ENCODE measurements at places on chromosomes 1 and 21.

- DNase-seq, result no peak
Measured at GRCh38 chr1:62064829-62065407, 129.7 kb upstream of the L1TD1 start.

DNA sequence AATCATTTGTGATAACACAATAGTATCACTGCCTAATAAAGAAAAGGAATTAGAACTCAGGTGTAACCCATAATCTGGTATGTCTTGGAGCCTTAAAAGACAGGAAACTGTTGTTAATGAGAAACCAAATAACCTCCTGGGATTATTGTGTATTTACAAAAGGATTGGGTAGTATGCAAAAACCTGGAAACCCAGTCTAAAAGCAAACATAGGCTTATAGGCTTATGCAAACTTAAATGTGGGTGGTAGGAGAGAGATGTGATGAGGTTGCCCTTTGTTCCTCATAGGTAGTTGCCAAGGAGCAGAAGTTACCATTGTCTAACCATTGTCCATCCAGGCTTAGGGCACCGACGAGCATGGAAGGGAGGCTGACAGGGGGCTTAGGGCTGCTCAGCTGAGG, 165.8 kb downstream of the AK5 start:
- DNase-seq, result no peak

GRCh38 chr1:6770751-6771440, 14.4 kb upstream of the CAMTA1 start:
- no peak for DNase-seq

- DNase-seq, result no peak
Measured at GRCh38 chr1:111847466-111847865, 91.8 kb downstream of the DDX20 start.

DNA sequence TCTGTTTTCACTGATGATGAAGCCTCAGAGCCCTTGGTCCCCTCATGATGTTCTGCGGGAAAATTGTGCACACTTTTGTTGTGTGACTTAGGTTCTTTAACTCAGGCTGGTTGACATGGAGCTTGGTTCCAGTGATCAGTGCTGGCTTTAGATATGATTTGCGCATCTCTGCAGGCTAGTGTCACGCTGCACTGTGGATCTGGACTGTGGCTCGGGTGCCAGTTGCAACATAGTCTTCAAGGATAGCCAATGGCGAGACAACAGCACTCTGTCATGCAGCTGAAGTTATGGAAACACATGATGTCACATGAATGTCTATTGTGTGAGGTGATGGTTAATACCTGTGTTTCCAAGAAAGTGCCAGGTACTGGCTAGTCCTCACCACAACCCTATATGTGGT, 56.7 kb downstream of the DDR2 start:
- DNase-seq, result no peak

DNA sequence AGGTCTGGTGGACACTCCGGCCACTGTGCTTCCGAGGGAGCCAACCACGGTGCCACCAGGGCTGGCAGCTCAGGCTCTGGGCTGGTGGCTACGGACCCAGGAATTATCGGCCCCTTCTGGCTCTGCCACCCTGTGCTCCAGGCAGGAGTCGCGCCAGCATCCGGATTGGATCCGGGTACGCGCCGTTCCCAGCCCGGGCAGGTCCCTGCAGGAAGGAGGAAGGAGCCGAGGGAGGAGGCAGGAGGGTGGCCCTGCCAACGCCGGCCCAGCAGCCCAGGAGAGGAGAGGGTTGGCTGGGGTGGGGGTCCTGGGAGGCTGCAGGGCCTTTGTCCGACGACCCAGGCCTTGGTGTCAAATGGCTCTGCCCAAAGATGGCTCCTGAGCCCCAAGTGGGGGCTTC, 160.5 kb downstream of the CASZ1 start:
- DNase-seq, result no peak

GRCh38 chr1:64471218-64472039, 1.5 kb downstream of the CACHD1 start:
- DNase-seq, result no peak

DNA sequence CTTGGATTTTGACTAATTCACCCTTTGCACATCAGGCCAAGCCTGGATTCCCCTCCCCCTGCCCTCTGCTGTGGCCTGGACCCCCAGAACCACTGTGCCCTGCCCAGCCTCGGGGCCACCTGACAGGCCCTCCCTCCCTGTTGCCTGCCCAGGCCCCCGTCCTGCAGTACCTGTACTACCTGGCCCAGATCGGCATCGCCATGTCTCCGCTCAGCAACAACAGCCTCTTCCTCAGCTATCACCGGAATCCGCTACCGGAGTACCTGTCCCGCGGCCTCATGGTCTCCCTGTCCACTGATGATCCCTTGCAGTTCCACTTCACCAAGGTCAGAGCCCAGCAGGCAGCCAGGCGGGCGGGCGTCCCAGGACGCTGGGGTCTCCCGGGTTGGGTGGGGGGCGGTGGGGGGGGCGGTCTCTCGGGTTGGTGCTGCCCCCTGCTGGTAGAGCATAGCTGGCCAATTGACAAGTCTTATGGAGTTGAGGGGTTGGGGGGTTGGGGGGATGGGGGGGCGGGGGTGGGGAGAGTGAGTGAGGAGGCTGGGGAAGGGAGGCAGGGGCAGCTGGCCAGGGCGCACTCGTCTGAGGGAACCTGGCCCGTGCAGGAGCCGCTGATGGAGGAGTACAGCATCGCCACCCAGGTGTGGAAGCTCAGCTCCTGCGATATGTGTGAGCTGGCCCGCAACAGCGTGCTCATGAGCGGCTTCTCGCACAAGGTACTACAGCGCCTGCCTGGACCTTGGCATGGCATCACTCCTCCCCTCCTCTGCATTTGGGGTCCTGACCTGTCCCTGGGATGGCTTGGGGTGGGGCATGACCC, 10.7 kb downstream of the AMPD2 start:
- no peak for DNase-seq

- no peak for DNase-seq
Measured at GRCh38 chr1:52007215-52008002, 16.9 kb upstream of the RAB3B start.

- DNase-seq, result no peak
Measured at GRCh38 chr1:19809044-19809750, 5.9 kb downstream of the RNF186 start.

- no peak for DNase-seq
Measured at GRCh38 chr1:43850591-43851233, 82.9 kb upstream of the ARTN start.

GRCh38 chr21:38434913-38435533, 63.3 kb downstream of the ERG start:
- DNase-seq, result peak; percentile 10

DNA sequence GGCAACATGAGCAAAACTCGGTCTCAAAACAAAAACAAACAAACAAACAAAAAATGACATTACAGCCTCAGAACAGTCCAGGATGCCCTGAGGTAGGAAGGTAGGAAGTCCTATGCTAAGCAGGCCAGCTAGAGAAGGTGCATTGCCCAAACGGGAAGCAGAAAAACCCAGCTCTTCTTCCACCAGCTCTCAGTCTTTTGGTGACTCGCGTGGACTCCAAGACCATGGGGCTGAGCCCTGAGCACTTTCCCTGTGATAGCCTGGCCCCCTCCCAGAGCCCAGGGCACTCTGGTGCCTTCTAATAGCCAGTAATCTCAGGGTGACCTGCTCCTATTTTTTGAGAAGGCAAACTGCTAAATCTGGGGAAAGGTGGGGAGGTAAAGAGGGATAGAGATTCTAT, 16.1 kb downstream of the PHLDA3 start:
- DNase-seq, result no peak

DNA sequence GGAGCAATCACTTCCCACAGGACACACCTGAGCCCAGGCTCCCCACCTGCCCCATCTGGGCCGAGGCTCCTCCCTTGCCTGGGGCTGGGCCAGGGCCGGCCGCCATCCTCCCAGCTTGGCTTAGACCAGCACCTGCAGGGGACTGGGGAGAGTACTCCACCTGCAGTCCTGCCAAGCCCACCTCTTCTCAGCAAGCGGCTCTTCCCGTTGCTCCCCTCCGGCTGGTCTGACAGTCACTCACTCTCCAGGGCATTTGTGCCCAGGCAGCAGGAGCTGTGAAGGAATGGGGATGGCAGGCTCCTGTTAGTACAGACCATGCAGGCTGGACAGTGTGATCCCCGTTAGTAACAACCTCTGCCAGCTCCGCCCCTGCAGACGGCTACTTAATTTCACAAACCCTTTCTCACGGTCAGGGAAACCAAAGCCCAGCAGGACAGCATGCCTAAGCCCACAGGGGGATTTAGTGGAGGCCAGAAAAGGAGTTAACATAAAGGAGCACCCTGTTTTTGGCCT, at the start of gene FYB2:
FYB2 (minus strand) TSS at position 18 of the 513 bp plus-strand sequence. CDS start 114 bp downstream, outside the sequence.
- DNase-seq, result no peak

- DNase-seq, result no peak
Measured at GRCh38 chr1:63877021-63877767, 103.4 kb downstream of the ROR1 start.

DNA sequence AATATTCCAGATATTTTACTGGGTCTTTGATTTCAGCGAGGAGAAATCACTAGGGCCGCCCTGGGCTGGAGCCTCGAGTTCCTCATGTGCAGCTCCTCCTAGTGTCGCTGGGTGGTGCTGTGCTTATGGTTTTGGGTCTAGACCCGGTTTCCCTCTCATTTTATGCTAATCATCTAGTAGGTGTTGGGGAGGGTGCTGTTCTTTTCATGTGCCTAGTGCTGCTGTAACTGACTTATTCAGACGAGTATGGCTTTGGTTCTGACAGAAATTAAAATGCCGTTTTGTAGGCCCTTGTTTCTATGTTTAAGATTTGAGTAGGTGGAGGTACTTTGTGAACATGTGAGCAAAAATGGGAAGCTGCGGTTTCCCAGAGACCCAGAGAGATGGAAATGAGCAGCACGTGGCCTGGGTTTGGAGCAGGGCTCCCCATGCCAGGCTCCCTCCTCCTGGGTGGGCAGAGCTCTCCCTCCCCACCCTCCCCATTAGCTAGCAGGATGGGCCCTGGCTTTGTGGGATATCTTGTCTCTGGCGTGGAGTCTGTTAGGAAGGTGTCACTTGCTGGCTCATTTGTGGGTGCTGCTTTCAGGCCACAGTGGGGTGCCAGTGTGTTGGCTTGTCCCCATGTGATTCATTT, 74.0 kb upstream of the GPR88 start:
- DNase-seq, result no peak

- no peak for DNase-seq
Measured at GRCh38 chr1:35936838-35937237, 5.9 kb downstream of the AGO3 start.
